Activated T-helper 2 cell treated with anti-CD3 and anti-CD28 coated beads, Interferon-gamma antibody, Interleukin-2, Interleukin-4, amounts not matched to agents 10 μg/mL and 5 μg/mL and 100 μg/mL, durations not matched to agents 14 hours and 24 hours and 36 hours (primary cell): ENCODE measurements at places on chromosomes 5 and 9. TPM values are rescaled to one million over a fixed set of nuclear protein-coding genes. Genes with fewer than 3 reads are reported as not detected.

DNA sequence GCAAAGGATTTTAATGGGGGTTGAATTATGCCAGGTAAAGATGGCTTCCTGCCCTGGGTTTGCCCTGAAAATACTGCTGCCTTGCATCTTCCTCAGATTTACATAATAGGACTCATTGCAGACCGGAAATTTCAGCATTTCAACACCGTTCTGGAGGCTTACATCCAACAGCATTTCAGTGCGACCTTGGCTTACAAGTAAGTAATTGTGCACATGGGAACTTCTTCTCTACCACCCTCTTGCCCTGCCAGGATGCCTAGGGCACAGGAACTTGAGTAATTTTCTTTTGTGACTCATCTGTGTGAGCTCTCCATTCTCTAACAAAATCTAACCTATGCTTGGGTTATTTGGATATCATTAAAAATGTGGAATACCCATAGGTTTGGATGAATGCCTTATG, 80.2 kb downstream of the DOCK2 start:
- no peak overlapping the region for H3K27ac ChIP-seq
- no peaks in the 10 kb centered on the region for H3K27me3 ChIP-seq
- peaks cover 7% of the 10 kb centered on the region for H3K4me1 ChIP-seq
- H3K36me3 ChIP-seq = peaks cover 95% of the 10 kb centered on the region
- H3K4me3 ChIP-seq = no peak overlapping the region
- DNase-seq = no peak

The ITGA2 gene
- total RNA-seq = 1.4 and 1.5 TPM in 2 replicates

DNA sequence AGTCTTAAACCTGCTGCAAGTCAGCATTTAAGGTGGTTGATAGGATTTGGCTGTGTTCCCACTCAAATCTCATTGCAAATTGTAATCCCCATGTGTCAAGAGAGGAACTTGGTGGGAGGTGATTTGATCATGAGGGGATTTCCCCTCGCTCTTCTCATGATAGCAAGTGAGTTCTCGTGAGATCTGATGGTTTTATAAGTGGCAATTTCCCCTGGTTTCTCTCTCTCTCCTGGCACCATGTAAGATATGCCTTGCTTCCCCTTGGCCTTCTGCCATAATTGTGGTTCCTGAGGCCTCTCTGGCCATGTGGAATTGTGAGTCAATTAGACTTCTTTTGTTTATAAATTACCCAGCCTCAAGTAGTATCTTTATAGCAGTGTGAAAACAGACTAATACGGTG, 84.3 kb upstream of the SMC2 start:
- H3K4me1 ChIP-seq = no peaks in the 10 kb centered on the region
- no peak overlapping the region for H3K4me3 ChIP-seq
- no peaks in the 10 kb centered on the region for H3K27me3 ChIP-seq
- H3K36me3 ChIP-seq = no peaks in the 10 kb centered on the region
- no peak overlapping the region for H3K27ac ChIP-seq
- DNase-seq = no peak

GRCh38 chr9:15231788-15232635, 75.0 kb downstream of the TTC39B start:
- H3K36me3 ChIP-seq = peaks cover 38% of the 10 kb centered on the region
- no peak overlapping the region for H3K4me3 ChIP-seq
- H3K27ac ChIP-seq = no peak overlapping the region

- H3K36me3 ChIP-seq = no peaks in the 10 kb centered on the region
- no peak for DNase-seq
- no peak overlapping the region for H3K4me3 ChIP-seq
- no peaks in the 10 kb centered on the region for H3K4me1 ChIP-seq
- H3K27ac ChIP-seq = no peak overlapping the region
- H3K27me3 ChIP-seq = no peaks in the 10 kb centered on the region
Measured at GRCh38 chr5:110258460-110259216, 467.8 kb downstream of the TMEM232 start.

GRCh38 chr5:72282878-72283277, 37.2 kb downstream of the MRPS27 start:
- H3K27me3 ChIP-seq = no peaks in the 10 kb centered on the region
- H3K36me3 ChIP-seq = peaks cover 56% of the 10 kb centered on the region
- H3K27ac ChIP-seq = no peak overlapping the region

GRCh38 chr9:117596678-117597077, 107.5 kb upstream of the TLR4 start:
- no peaks in the 10 kb centered on the region for H3K36me3 ChIP-seq
- H3K4me3 ChIP-seq = no peak overlapping the region
- H3K27ac ChIP-seq = no peak overlapping the region
- no peaks in the 10 kb centered on the region for H3K27me3 ChIP-seq

- H3K27ac ChIP-seq = no peak overlapping the region
- H3K36me3 ChIP-seq = no peaks in the 10 kb centered on the region
- no peak overlapping the region for H3K4me3 ChIP-seq
- no peaks in the 10 kb centered on the region for H3K4me1 ChIP-seq
Measured at GRCh38 chr9:108382310-108382709, 473.5 kb downstream of the ACTL7B start.

- no peaks in the 10 kb centered on the region for H3K4me1 ChIP-seq
- H3K4me3 ChIP-seq = no peak overlapping the region
- DNase-seq = no peak
- no peaks in the 10 kb centered on the region for H3K27me3 ChIP-seq
- no peaks in the 10 kb centered on the region for H3K36me3 ChIP-seq
Measured at GRCh38 chr5:92969781-92970237, 611.2 kb downstream of the NR2F1-AS1 start.

- no peaks in the 10 kb centered on the region for H3K36me3 ChIP-seq
- H3K4me1 ChIP-seq = no peaks in the 10 kb centered on the region
- H3K27me3 ChIP-seq = no peaks in the 10 kb centered on the region
- no peak overlapping the region for H3K27ac ChIP-seq
Measured at GRCh38 chr5:106600803-106601202, 1069.9 kb downstream of the EFNA5 start.

The FOXD1 gene
- total RNA-seq = 0.11 and 0.25 TPM in 2 replicates

- peaks cover 80% of the 10 kb centered on the region for H3K4me1 ChIP-seq
- H3K4me3 ChIP-seq = no peak overlapping the region
Measured at GRCh38 chr9:89442981-89443814, 54.7 kb downstream of the SEMA4D start.

DNA sequence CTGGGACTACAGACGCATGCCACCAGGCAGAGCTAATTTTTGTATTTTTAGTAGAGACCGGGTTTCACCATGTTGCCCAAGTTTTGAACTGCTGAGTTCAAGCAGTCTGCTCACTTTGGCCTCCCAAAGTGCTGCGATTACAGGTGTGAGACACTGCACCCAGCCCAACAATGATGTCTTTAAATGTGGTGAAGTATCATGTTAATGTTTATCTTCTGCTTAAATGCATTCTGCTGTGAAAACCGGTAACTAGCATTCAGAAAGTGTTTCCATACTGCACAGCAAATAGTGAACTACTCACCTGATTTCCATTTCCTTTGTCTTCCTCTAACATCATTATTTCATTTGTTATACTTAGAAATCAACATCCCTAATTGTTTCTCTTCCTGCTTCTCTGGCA, 264.0 kb upstream of the ITGA1 start:
- no peaks in the 10 kb centered on the region for H3K4me1 ChIP-seq
- no peak for DNase-seq
- H3K27me3 ChIP-seq = peaks cover 3% of the 10 kb centered on the region
- no peaks in the 10 kb centered on the region for H3K36me3 ChIP-seq
- H3K27ac ChIP-seq = no peak overlapping the region
- H3K4me3 ChIP-seq = no peak overlapping the region

GRCh38 chr9:20873240-20873865, 158.1 kb downstream of the HACD4 start:
- no peak overlapping the region for H3K4me3 ChIP-seq
- peaks cover 5% of the 10 kb centered on the region for H3K4me1 ChIP-seq
- DNase-seq = no peak

The MACIR gene
- total RNA-seq = 12.3 TPM in 2 replicates

DNA sequence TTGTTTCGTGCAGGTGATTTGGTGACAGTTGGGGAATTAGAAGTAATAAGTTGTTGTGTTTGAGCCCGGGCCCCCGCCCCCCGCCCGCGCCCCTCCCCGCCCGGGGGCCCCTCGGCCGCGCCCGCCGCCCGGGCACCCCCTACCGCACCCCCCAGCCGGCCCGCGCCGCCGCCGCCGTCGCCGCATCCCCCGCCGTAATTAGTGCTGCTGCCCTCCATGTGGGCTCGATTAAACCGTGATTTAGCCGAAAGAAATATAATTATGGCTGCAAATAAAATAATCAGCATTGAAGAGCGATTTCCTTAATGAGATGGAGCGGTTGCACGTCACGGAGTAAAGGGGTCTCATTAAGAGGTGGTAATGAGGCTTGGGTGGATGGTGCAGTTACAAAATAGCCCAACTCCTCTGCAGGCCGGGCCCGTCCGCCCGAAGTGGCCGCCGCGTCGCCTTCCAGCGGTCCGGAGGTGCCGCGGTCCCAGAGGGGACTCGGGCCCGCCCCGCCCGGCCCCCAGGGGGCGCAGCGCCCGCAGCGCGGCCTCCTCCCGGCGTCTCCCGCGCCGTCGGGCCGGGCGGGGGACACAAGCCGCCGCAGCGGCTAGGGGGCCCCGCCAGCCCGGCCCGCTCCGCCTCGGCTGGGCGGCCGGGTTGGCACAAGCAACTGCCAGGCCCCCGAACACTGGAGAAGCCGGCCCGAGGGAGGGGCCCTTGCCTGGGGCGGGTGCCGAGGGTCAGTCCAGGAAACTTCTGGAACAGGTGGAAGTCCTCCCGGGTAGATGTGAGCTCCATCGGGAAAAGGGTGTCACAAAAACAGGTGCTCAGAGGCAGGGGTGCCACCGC, 6.9 kb upstream of the OTP start:
- no peak for DNase-seq
- peaks cover 14% of the 10 kb centered on the region for H3K4me1 ChIP-seq
- peak overlapping the region; percentile 53 for H3K4me3 ChIP-seq
- H3K27ac ChIP-seq = no peak overlapping the region
- peaks cover 3% of the 10 kb centered on the region for H3K36me3 ChIP-seq

The ANGPTL2 gene
- total RNA-seq = not detected in 2 replicates

DNA sequence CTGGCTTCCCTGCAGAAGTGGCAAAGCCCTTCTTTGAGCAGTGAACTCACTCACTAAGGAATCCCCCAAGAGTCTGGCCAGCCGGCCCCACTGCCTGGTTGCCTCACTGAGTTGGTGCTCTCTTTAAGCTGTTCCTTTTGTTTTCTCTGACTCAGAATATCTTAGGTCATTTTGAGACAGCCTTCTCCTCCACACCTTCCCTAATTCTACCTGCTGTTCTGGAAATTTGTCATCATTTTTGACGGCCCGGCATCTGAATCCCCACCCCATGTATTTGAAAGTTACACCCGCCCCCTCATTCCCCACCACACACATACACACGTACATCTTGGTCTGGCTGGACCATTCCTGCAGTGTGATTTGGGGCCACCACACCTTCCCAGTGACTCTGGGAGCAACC, 41.8 kb downstream of the FGF1 start:
- H3K27ac ChIP-seq = no peak overlapping the region
- no peaks in the 10 kb centered on the region for H3K36me3 ChIP-seq
- no peak overlapping the region for H3K4me3 ChIP-seq
- peaks cover 32% of the 10 kb centered on the region for H3K27me3 ChIP-seq

DNA sequence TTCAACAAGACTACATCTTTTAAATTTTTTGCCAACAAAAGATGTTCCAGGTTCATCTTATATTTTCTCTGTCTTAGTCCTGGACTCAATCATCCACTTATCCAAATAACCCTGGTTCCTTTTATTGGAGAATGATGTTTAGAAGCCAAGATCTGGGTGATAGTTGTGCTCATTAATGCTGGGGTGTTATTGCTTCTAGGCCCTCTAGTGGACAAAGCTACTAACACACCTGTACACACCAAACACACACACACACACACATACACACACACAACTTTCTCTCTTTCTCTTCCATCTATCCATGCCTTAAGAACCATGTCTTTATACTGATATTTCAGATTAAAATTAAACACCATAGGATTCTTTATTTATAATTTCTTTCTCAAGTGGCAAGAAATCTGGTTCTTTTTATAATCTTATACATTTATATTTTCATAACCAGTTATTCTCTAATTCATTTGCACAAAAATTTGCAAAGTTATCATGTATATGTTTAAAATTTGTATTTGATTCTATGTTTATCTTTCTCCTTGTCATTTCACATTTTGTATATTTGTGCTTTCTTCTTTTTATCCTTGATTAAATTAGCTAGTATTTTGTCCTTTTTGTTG, 179.1 kb upstream of the SMIM23 start:
- no peak overlapping the region for H3K4me3 ChIP-seq
- no peaks in the 10 kb centered on the region for H3K4me1 ChIP-seq
- no peaks in the 10 kb centered on the region for H3K36me3 ChIP-seq
- no peak for DNase-seq

GRCh38 chr5:53323943-53324642, 156.3 kb upstream of the FST start:
- H3K4me3 ChIP-seq = no peak overlapping the region
- H3K27me3 ChIP-seq = no peaks in the 10 kb centered on the region
- no peak for DNase-seq
- no peaks in the 10 kb centered on the region for H3K4me1 ChIP-seq

The BTNL8 gene
- 0.18 and 0.25 TPM in 2 replicates for total RNA-seq

The KIF4B gene
- 0.07 TPM in 1 of 2 replicates, not detected in the other for total RNA-seq

DNA sequence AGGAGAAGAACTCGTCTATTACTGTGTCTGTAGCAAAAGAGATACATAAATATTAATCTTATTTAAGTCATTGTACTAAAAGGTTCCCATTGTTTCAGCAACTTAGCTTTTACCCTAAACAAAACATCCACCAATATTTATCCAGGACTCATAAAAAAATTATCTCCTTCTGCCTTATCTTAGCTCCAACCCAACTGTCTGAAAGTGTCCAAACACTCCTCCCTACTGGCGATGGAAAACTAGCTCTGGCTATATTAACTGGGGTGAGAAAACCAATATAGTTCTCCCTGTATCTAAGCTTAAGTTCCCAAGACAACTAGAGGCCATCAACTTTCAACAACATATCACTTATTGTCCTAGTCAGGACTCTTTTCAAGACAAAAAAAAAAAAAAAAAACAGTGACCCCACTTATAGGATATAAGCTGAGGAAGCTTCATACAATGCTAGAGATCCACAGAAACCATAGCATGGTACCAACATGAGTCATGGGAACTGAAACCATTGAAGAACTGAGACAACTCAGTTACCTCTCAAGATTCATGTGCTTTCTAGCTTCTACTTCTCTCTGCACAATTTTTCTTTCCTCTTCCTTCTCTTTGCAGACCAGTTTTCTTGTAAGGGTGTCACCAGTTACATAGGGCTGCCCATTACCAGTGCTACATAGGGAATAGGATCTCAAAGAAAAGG, 150.7 kb upstream of the RASA1 start:
- DNase-seq = no peak
- no peak overlapping the region for H3K27ac ChIP-seq
- no peaks in the 10 kb centered on the region for H3K27me3 ChIP-seq
- H3K4me1 ChIP-seq = peaks cover 60% of the 10 kb centered on the region
- H3K36me3 ChIP-seq = no peaks in the 10 kb centered on the region
- no peak overlapping the region for H3K4me3 ChIP-seq

The GDA gene
- total RNA-seq = 0.07 TPM in 1 of 2 replicates, not detected in the other

The TAF1L gene
- total RNA-seq = not detected in 2 replicates

GRCh38 chr9:86407022-86407421, 52.8 kb upstream of the TUT7 start:
- H3K4me3 ChIP-seq = no peak overlapping the region
- peaks cover 8% of the 10 kb centered on the region for H3K27me3 ChIP-seq
- no peak overlapping the region for H3K27ac ChIP-seq
- no peaks in the 10 kb centered on the region for H3K36me3 ChIP-seq
- no peak for DNase-seq

The CDO1 gene
- 0.18 and 1.2 TPM in 2 replicates for total RNA-seq
